Naive thymus-derived CD8-positive, alpha-beta T cell (primary cell): ENCODE measurements at places on chromosomes 1 and 21.

GRCh38 chr1:180921386-180921785, 8.7 kb downstream of the KIAA1614 start:
- DNase-seq, result no peak

DNA sequence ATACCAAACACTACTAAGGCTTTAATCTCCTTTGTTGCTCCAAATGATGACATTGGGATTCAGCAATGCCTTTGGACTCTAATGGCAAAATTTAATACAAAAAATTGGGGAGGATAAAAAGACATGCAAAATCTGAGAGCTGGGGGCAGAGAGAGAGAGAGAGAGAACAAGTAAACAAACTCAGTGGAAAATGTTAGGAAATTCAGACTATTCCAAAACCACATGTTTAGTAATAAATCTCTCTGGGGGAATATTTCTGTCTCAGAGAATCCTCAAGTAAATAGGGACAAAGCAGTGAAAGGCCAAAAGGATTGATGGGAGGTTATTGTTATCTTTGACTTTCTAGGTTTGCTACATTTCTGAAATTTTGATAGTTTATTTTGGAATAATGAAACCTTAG, 65.7 kb downstream of the PLA2G4A start:
- no peak for DNase-seq

DNA sequence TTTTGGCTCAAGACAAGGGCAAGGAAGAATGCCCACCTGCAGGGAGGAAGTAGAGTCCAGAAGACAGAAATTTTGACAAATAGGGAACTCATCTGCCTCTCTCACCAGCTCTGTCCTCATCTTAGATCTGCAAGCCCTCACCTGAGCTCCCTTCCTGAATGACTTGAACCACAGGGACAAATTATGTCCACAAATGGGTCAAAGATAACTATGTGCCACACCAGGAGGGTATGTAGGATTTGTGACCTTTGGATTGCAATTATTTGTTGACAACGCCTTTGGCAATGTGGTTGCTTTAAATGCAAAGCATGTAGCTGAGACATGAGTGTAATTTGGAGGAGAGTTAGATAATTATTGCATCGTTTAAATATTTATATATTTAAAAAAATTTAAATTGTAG, 79.5 kb downstream of the GRIK1 start:
- DNase-seq, result no peak

DNA sequence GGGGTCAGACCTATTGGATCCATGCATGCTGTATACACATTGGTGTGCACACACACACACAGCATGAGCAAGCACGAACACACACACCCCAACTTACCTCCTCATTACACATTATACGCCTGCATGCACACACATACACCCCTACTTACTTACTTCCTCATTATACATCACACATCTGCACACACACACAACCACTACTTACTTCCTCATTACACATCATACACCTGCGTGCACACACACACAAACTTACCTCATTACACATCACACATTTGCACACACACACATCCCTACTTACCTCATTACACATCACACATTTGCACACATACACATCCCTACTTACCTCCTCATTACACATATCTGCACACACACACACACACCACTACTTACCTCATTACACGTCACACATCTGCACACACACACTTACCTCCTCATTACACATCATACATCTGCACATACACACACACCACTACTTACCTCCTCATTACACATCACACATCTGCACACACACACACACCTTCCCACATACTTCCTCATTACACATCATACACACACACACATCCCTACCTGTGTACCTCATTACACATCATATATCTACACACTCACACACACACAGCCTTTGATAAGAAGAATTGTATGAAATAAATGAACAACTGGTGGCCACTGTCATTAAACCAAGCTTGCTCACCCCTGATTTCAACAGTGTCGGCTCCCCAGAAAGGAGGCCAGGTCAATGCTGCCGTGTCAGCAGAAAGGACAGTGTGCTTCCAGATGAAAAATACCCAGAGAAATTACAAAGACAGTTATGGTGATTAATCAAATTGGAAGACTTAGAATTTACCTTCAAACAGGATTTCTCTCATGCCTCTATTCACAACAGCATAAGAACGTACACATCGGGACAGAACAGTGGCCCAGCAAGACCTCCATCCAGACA, 117.8 kb downstream of the SETD4 start:
- DNase-seq, result no peak

- no peak for DNase-seq
Observed at GRCh38 chr1:203066965-203067364, 18.8 kb downstream of the MYOG start.

- DNase-seq, result no peak
Observed at GRCh38 chr1:31586376-31587327, 10.3 kb downstream of the TINAGL1 start.

- DNase-seq, result no peak
Observed at GRCh38 chr1:15014516-15014915, 139.0 kb upstream of the TMEM51 start.

GRCh38 chr1:63915121-63915520, 141.3 kb downstream of the ROR1 start:
- DNase-seq, result no peak

GRCh38 chr1:77387553-77387952, 105.7 kb downstream of the AK5 start:
- DNase-seq, result no peak

DNA sequence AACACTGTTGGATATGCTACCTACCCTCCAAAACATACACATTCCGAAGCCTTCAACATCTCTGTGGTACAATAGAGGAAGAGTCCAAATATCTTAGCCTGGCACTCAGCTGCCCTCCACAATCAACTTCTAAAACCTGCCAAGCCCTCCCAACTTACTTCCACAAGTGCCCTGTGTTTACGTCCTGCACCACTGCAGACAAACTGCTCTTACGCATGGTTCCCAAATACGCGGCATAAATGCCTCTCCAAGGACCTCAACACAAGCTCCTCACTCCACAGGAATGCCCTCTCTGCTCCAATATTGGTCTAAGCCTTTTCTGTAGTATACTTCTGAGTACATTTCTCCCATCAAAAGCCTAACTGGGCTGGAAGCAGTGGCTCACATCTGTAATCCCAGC, 6.8 kb downstream of the AK2 start:
- DNase-seq, result no peak

DNA sequence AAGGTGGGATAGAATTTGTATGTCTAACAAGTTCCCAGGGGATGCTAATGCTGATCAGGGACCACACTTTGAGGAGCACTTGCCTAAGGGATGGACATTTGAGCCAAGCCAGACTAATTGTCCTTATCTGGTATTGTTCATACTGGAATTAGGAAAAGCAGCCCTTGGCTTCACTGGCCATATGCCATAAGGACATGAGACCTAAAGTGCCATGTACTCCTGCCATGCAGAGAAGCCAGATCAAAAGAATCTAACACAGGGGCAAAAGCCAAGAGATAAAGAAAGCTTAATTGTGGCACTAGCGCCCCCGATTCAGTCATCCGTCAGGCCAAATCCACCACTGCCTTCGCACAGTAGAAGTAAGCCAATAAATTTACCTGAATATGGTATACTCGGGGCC, 45.7 kb downstream of the RNF11 start:
- DNase-seq, result no peak

DNA sequence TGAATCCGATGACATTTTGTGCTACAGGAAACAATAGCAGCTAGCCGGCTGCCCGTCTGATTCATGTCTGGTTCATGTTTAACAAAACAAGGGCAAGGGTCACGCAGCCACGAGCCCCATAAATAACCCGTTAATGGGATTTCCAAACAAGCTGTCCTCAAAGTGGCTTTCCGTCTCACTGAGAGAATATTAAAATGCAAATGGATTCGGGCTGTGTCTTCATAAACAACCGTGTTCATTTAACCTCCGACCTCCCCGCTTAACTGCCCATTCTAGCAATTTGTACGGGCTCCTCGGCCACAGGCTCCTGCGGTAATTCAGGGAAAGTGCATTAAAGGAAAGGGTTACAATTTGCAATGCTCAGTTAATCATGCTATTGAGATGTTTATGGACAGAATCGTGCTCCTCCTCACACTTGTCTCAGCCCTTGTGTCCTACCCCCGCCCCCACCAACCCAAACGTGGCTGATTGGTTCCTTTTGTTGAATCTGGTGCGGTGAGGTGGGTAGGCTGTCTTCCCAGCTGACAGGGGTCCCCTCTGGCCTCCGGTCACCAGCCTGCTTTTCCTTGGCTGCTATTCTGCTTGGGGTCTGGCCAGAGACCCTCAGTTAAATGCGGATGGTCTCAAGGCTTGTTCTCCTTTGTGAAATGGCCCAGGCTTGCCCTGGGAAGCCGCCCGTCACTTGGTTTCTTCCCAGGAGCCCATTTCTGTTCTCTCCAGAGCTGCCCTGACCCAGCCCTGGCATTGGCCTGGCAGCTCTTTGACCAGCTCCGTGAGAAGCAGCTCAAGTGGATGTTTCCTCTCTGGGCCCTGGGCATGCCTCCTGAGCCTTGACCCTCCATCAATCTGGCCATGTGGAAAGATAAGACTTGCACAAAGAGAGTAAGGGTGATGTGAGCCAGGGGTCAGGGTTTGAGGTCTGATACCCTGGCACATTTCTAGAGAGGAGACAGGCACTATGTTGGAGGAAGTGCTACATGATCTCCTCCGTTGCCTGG, 200.7 kb upstream of the POU3F1 start:
- DNase-seq, result no peak

- DNase-seq, result no peak
Observed at GRCh38 chr1:20115479-20115878, 3.9 kb downstream of the PLA2G2D start.

GRCh38 chr1:212712451-212713303, 13.0 kb upstream of the BATF3 start:
- no peak for DNase-seq

DNA sequence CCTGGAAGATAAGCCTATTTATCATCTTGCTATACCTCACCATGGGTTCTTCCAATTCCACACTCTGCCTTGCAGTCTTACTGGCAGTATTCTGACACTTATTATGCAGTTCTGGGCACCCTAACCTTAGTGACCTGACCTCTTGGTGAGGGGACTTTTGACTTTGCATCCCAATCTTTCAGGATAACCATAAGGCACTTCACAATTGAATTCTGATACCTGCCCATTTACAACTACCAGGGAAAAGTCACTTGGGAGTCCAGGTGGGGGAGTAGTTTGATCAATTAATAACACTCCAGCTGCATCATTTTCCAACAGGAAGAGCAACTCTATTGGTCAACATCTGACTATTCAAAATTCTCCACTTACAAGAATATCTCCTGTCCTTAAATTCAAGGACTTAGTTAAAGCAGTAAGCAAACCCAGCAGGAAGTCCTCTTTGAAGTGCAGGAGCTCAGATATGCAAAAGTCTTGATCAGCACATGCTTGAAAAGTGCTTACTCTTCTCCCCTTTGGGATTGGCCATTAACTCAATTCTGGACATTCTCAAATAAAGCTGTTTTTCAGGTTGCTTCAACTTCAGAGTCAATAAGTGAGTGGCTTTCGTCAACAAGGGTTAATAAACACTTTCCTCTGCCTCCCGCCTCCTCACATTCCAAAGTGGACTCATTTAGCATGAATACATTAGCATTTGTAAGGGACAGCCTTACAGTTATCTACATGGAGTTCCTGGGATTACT, 177.4 kb upstream of the NRIP1 start:
- DNase-seq, result no peak

DNA sequence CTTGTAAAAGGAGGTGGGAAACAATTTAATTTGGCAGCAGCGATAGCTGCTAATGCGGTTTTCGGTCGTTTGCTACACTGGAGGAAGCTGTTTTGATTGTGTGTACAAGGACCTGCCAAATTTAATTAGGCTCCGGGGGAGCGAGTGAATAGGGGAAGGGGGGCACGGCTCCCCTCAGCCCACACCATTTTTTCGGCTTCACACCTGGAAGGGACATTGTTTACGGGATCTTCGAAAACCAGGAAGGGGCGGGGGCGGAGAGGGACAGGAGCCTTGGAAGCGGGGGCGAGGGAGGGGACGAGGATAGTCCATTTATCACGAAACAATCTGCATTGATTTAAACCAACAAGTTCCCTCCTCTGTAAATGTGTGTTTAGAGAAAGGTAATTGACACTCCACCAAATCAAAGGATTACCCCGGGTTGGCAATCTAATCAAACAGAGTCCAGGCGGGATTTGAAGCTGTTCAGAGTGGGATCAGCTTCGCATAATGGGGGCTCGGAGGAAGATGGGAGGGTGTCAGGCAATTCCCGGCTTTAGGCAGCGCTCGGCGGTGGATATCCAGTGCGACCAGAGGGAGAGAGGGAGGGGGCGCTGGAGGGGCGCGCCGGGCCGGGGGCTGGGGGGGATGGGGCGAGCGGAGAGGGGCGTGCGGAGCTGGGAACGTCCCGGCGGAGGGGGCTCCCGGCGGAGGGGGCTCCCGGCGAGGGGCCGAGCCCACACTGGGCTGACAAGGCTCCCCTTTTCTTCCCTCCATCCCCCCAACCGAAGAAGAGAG, 9.8 kb downstream of the PAX7 start:
- DNase-seq, result no peak

DNA sequence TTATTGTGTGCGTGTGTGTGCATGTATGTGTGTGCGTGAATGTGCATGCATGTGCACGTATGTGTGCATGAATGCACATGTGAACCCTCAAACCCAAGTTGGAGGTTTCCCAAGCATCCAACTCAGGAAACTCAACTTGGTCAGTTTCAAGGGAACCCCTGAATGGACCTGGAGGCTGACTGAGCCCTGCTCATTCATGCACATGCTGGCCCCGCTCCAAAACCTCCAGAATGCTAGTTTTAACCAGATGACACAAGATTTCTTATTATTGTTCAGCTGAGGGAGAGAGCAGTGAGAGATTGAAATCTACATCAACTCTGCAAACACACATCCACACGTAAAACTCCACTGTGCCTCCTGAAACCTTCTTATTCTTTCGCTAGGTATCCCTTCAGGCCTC, 104.4 kb downstream of the OMA1 start:
- no peak for DNase-seq

GRCh38 chr1:43764581-43764980, 57.2 kb downstream of the ST3GAL3 start:
- DNase-seq, result no peak

- DNase-seq, result no peak
Observed at GRCh38 chr1:218090459-218090858, 194.6 kb upstream of the RRP15 start.

GRCh38 chr1:29833581-29833980, 597.3 kb downstream of the PTPRU start:
- no peak for DNase-seq

- DNase-seq, result no peak
Observed at GRCh38 chr1:7478142-7478790, 292.8 kb upstream of the VAMP3 start.

DNA sequence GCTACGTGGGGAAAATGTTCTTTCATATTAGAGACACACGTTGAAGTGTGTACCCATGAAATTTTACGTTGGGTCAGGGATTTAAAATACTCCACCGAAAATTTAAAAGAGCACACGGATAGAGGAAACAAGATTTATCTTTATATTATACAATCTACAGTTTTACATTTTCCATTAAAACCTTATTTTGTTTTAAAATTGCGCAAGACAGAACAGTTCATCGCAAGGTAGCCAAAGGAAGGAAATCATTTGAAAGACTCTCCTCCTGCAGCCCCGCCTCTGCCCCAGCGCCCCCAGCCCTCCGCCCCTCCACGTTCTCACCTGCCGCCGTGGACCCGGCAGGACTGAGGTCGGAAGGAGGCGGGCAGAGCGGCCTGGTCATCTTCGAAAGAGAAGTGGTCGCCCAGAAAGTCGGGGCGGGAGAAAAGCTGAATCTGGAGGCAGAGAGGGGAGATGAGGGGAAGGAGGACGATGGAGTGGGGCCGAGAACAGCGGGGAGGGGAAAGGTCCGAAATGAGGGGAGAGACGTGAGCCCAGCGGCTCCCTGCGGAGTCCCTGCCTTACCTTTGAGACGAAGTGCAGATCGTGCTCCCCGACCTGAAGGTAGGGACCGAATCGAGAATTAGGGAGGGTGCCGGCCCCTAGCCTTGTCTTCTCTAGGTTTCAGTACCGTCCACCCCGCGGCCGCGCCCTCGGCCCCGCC, 18.0 kb downstream of the CRYBG2 start:
- no peak for DNase-seq
